ENCODE measurements at places on chromosomes 4 and X. TPM values are rescaled to one million over a fixed set of nuclear protein-coding genes. Genes with fewer than 3 reads are reported as not detected.

DNA sequence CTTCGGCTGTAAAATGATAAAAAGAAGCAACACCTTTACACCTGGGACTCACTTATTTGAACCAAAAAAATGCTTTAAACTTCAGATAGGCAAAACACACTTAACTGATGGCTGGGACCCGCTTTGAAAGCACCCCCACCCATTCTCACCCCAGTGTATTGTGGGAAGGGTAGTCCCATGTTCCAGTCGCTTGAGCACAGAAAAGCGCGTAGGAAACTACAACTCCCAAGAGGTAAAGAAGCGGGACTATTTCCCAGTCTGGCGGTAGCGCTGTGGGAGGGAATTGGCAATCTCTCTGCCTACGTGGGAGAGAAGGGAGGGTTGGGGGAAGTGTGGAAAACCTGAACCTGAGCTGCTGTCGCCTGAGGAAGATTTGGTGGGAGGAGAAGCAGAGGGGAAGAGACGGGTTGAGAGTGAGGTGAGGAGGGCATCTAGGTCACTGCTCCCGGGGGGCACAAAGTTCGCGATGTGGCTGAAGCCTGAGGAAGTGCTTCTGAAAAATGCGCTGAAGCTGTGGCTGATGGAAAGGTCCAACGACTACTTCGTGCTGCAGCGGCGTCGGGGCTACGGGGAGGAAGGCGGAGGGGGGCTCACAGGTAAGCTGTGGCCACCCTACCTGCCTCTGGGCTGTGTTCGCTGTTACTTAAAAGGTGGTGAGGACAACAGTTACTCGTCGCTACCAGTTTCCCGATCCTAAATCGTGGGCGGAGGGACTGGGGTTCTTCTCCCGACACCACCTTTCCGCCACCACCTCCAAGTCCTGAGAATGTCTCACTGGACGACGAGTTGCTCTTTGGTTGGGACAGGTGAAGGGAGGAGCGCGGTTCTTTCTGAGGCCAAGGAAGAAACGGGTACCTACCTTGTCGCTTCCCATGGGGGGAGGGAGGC is at the start of gene TBC1D8B:
TBC1D8B (plus strand) TSS at position 286 of the 888 bp plus-strand sequence; CDS start at position 467, 181 bp downstream.
- no peaks in the 10 kb centered on the region for H3K4me1 ChIP-seq
- peak within 1 kb of the TSS; percentile 70 for H3K4me3 ChIP-seq
- DNase-seq, result no peak
- H3K27ac ChIP-seq, result no peak within 1 kb of the TSS

- no peaks in the 10 kb centered on the region for H3K4me1 ChIP-seq
- H3K27ac ChIP-seq, result no peak overlapping the region
- no peak for DNase-seq
- H3K36me3 ChIP-seq, result no peaks in the 10 kb centered on the region
Measured at GRCh38 chr4:126725906-126726305, 906.9 kb upstream of the INTU start.

GRCh38 chrX:127571834-127572233 is 480.4 kb downstream of the ACTRT1 start:
- no peak for DNase-seq
- H3K4me3 ChIP-seq, result no peak overlapping the region
- H3K27me3 ChIP-seq, result no peaks in the 10 kb centered on the region
- H3K27ac ChIP-seq, result no peak overlapping the region

DNA sequence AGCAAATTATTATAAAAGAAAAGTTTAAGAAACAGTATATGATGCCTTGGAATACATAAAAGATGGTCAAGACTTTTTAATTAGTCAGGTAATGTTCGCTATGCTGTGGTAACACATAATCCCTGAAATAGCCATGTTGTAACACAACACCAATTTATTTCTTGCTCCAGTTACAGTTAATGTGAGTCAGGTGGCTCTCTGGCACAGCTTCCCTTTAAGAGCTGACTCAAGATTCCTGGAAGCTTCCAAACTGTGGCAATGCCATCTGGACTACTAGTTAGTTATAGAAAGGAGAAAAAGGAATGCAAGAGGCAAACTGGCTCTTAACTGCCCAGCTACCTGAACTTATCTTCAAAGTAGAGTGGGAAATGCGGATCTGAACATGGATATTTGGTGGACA is 210.5 kb downstream of the CHM start:
- no peaks in the 10 kb centered on the region for H3K36me3 ChIP-seq
- no peaks in the 10 kb centered on the region for H3K4me1 ChIP-seq
- H3K27ac ChIP-seq, result no peak overlapping the region

DNA sequence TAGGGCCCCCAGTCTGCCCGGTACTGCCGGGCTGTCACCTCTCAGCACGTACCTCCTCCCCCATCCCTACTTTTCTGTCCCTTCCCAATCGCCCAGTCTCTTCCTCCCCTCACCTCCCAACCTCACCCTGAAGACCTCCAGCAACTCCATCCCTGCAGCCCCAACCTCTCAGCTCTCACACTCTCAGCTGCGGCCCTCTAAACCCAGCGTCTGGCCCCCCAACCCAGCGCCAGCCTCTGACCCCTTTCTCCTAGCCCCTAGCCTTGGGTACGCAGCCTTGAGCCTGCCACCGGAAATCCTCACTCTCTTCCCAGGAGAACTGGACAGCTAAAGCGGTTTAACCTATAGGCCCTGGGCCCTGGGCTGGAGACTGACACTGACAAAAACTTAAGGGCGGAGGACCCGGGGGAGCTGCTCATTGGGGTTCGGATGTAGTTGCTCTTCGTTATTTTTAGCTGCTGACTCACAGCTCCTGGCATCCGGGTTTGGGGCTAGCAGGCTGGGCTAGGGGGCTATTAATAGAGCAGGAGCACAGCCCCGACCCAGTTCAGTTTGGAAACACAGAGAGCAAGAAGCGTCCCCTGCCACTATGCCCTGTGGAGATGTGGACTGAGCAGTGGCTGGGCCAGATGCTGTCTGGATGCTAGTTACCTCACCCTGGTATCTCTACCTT is 9.6 kb upstream of the DLG3 start:
- no peaks in the 10 kb centered on the region for H3K27me3 ChIP-seq
- no peak for DNase-seq
- peaks cover 18% of the 10 kb centered on the region for H3K4me1 ChIP-seq
- H3K4me3 ChIP-seq, result peak overlapping the region; percentile 72
- H3K36me3 ChIP-seq, result no peaks in the 10 kb centered on the region

- no peak overlapping the region for H3K27ac ChIP-seq
- peaks cover 5% of the 10 kb centered on the region for H3K36me3 ChIP-seq
- peaks cover 11% of the 10 kb centered on the region for H3K4me1 ChIP-seq
- H3K27me3 ChIP-seq, result no peaks in the 10 kb centered on the region
- no peak overlapping the region for H3K4me3 ChIP-seq
- no peak for DNase-seq
Measured at GRCh38 chr4:25888781-25889180, 25.2 kb upstream of the SMIM20 start.

GRCh38 chrX:153726286-153727122 is 1.8 kb downstream of the ABCD1 start:
- peaks cover 10% of the 10 kb centered on the region for H3K36me3 ChIP-seq
- peak; percentile 67 for DNase-seq
- H3K4me3 ChIP-seq, result peak overlapping the region; percentile 75
- peaks cover 30% of the 10 kb centered on the region for H3K4me1 ChIP-seq
- H3K27me3 ChIP-seq, result no peaks in the 10 kb centered on the region

- H3K27ac ChIP-seq, result no peak overlapping the region
- no peak for DNase-seq
- peaks cover 13% of the 10 kb centered on the region for H3K27me3 ChIP-seq
- no peak overlapping the region for H3K4me3 ChIP-seq
- peaks cover 4% of the 10 kb centered on the region for H3K36me3 ChIP-seq
Measured at GRCh38 chr4:180057891-180058671, 2185.1 kb upstream of the TENM3 start.

CLNK gene
- 0.45 TPM for total RNA-seq

PNMA6F gene
- not detected for total RNA-seq

IL9R gene
- 10.0 TPM for total RNA-seq

RNF128 gene
- not detected for total RNA-seq
